ENCODE measurements at places on chromosomes 16 and 17.

GRCh38 chr17:12830777-12831247 lies 41.5 kb downstream of the ARHGAP44 start:
- no peak for DNase-seq

GRCh38 chr16:71754652-71755051 lies 30.2 kb upstream of the PHLPP2 start:
- no peak for DNase-seq

DNA sequence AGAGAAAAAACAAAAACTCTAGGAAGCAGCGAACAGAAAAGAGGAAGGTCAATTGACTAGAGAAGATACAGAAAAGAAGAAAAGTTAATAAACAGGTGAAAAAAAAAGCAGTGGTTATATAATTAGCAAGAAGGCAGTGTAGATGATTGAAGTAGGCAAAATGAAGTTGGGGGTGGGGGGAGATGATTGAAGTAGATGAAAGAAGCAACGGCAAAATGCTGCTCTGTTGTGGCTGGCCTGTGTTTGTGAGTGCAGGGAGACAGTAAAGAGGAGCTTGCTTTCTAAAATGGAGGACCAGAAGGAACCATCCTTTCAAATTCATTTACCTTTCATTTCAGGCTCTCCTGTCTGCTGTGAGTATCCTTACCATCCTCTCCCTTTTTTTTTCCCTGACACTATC lies 3.6 kb downstream of the EVI2B start:
- peak; percentile 44 for DNase-seq

GRCh38 chr17:77959126-77959925 lies 823 bp downstream of the TNRC6C start:
- peak; percentile 23 for DNase-seq

GRCh38 chr17:78390241-78391050 lies 12.0 kb downstream of the PGS1 start:
- DNase-seq: no peak

DNA sequence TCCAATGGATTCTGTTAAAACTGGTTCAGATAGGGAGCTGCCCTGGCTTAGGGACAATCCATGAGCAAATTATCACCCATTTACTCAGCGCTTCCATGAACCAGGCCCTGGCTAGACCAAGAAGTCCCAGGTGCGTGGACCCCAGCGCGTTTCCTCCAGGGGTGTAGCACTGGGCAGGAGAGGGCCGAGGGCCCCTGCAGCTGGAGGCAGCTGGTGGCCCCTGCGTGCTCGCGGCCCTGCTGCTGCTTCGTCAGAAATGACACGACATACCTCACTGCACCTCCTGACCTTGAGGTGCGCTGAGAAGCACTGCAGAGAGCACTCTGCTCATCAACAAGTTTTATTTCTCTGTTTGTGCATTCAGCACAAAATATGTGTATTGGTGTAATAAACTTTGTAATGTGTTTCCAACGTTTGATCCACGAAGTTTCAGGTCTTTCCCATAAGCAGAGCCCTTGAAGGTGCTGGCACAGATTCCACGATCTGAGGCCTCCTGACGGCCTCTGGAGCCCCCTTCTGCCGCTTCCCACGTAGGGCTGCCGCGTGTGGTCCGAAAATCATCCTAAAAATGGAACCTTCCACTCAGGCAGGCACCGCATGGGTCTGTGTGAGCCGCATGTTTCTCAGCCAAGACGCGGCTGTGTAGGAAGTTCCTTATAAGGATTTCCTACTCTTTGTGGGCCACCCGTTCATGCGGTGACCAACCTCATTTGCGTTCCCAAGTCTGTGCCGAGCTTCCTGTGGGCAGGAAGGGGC lies 50.8 kb upstream of the ZCCHC14 start:
- no peak for DNase-seq

GRCh38 chr17:79888811-79889634 lies 49.8 kb upstream of the CBX4 start:
- no peak for DNase-seq

DNA sequence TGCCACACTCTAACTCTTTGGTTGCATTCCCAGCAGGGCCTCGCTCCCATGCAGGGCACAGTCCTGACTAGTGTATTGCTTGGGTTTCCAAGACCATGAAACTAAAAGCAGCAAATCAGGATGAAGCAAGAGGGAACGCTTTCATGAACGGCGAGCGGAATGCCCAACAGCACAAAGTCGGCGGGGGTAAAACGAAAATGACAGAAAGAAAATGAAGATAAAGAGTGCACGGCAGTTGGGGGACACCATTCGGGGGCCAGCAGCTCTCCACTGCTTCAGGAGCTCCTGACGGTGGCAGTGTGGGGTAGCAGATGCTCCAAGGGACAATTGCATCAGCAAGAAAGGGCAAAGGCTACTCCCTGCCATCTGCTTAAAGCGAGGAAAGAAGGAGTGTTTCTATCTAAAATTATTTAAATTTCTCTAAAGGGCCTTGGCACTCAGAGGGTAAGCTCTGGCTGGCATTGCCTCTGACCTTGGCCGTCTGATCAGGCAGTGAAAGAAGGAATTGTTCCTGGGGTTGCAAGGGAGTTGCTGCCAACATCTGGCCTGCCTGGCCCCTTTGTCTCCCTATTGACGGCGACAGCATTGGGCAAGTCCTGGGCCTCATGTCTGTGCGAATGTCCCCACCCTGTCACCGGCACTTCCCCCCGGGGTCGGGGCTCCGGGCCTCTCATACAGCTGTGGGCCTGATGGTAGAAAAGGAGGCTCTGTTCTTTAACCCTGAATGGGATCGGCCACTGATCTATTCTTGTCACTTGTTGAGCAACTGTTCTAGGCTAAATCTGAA lies 138.2 kb downstream of the CMIP start:
- DNase-seq: no peak

DNA sequence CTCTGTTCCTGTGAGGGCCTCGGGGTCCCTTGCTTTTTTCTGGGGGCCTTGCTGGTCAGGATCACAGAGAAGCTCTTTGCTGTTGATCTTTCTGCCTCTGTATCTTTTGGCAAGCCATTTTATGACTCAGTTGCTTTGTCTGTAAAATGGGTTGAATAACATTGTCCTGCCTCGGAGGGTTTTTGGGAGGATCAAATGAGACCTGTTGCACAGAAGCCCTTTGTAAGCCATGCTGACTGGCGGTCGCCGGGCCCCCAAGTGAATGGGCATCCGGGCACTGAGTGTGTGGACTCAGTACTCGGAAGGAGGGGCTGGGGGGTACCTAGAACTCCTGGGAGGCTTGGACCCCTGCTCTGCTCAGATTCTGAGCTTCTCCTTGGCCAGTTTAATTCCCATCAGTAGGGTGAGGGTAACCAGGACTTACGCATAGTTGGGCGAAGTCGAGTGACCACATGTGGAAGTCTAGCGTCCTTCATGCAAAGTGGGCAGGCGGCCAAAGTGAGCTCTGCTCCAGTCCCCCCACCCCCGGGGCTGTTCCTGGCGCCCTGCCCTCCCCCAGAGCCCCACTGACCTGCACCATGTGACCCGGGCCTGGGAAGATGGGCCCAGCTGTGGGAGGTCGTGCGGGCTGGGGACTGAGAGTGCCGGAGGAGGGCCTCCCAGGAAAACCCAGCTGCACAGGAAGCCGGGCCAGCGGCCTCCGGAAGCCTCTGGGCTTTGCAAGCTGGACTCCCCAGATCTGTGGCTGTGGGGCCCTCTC lies 284.0 kb downstream of the SEC14L1 start:
- DNase-seq: no peak

- no peak for DNase-seq
Measured at GRCh38 chr17:51079049-51079448, 41.6 kb downstream of the SPAG9 start.

GRCh38 chr17:31696184-31696602 lies 162.9 kb downstream of the COPRS start:
- no peak for DNase-seq

DNA sequence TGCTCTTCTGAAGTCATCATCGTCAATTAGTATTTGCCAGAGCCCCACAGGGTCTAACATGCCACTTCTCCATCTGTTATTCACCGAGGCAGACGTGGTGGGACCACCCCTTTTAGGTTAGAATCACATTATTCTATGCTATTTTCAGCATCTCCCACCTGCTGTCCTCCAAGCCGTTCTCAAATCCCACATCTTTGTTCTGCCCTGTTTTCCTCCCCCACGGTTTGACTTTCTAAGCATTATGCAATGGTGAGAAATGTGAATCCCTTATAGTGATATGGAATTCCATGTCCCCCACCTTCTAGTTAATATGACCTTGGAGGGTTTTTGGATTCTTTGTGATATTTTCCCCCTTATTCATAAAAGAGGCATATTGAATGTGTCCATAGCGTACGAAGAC lies 634.1 kb upstream of the RBFOX1 start:
- no peak for DNase-seq

DNA sequence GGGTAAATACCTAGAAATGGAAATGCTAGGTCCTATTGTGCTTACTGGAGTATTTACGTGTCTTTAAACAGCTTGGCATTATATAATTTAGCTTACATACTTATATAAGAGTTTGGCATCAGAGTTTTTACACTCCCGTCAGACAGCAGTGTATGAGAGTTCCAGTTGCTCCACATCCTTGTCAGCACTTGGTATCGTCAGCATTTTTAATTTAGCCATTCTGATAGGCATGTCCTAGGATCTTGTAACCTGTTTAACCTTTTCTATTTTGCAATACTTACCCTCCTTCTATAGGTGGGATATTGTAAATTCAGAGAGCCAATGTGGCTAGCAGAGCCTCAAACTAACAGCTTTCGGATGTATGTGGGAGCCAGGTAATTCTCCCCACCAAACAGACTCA lies 228.3 kb upstream of the EEF2KMT start:
- no peak for DNase-seq

- DNase-seq: no peak
Measured at GRCh38 chr17:15348021-15348420, 6.6 kb upstream of the TEKT3 start.

DNA sequence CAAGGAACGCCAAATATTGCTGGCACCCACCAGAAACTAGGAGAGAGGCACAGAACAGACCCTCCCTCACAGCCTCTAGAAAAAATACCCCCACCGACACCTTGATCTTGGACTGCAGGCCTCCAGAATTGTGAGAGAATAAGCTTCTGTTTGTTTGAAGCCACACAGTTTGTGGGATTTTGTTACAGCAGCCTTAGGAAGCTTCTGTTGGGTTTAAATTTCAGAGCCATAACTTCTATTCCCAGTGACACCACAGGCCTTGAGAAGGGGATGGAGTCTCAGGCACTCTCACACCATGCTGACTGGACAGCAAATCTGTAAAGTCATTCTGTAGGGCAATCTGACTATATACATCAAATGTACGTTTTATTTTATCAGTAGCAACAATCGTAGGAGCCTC lies 38.6 kb downstream of the RNF112 start:
- no peak for DNase-seq

GRCh38 chr16:795580-796229 lies 4.8 kb downstream of the GNG13 start:
- no peak for DNase-seq

DNA sequence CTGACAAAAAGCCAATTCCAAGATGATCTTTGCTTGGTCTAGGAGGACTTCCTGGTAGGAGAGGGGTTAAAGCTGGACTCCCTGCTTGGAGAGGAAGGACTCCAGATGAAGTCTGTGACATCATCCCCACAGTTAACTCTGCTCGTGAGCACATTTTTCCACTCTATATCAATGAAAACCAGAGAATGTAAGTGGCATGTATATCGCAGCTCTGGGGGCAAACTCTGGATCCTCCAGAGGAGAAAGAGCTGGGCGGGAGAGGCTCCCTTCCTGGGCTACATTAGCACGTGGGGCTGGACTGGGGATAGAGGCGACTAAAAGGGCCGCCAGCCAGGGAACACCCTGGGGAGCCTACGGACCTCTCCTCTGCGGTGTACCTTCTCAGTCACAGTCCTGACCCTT lies 34.1 kb downstream of the HIC1 start:
- DNase-seq: no peak

DNA sequence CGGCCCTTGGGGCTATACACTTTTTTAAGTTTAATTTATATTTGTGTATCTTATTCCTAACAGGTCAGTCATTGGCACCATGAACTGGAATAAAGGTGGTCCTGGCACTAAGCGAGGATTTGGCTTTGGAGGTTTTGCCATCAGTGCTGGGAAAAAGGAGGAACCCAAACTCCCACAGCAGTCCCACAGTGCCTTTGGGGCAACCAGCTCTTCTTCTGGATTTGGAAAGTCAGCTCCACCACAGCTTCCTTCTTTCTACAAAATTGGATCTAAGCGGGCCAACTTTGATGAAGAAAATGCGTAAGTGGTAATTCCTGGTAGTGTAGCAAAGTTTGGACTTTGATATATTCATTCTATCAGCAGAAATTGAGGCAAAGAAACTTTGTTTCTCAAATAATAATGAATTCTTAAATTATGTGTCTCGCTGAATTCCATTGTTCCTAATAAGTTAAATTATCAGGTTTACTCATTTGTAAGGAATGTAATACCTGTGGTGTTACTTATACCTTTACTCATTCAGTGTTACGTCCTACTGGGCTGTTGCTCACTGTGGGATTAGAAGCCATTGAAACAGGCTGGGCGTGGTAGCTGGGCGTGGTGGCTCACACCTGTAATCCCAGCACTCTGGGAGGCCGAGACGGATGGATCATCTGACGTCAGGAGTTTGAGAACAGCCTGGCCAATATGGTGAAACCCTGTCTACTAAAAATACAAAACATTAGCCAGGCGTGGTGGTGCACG lies 13.2 kb downstream of the DDX42 start:
- DNase-seq: no peak

DNA sequence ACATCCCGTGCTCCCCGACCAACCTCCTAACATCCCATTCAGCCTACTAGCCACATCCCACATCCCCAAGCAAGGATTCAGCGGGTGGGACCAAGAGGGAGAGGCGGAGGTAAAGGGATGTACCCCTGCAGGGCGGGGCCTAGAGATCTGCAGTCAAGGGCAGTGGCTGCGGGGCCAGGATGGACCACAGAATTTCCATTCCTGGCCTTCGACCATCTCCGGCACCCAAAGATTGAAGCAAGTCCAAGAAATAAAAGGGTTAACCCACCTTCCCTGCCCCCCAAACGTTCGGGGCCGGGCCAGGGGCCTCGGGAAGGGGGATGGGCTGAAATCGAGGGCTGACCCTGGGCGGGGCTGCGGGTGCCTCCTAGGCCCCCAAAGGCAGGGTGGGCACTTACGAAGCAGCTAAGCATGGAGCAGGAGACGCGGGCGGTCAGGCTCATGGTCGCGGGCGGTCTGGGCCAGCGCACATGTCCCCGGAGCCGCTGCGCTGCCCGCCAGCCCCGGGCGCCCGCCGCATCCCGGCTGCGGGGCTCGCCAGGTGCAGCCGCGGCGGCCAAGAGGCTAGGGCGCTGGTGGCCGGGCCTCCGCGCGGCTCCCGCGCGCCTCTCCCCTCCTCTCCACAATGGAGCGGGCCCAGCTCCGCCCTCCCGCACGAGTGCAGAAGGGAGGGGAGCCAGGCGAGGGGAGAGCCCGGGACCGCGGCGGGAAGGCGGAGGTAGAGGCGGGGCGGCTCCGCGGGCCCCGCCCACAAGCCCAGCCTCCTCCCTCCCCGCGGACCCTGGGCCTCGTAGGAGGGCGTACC lies at the start of gene MTMR4:
TSS of gene MTMR4 (minus strand) at position 674 of the 805 bp plus-strand sequence. CDS start at position 443, 231 bp downstream.
- DNase-seq: peak; percentile 65

DNA sequence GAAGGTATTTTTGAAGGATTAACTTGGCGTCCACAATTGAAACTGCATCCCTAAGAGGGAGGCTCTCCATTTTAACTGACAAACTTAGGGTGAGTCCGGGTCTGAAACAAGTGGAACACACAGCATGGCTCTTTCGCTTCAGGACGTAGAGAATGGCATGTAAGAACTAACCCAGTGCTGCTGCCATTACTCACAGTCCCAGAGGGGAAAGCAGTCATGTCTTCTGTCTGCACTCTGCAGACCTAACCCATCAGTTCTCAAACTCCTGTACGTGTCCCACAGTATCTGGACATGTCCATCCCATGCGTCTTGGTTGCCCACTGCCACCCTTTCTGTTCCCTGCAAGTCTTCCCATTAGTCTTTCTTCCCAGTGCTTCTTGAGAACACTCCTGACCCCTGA lies 563 bp downstream of the ST6GALNAC1 start:
- DNase-seq: no peak

GRCh38 chr16:66774981-66775380 lies 23.6 kb upstream of the DYNC1LI2 start:
- DNase-seq: no peak
